ENCODE measurements at places on chromosomes 5 and 9. TPM values are rescaled to one million over a fixed set of nuclear protein-coding genes. Genes with fewer than 3 reads are reported as not detected.

- H3K36me3 ChIP-seq, result no peaks in the 10 kb centered on the region
- no peak for DNase-seq
- H3K4me1 ChIP-seq, result peaks cover 2% of the 10 kb centered on the region
- no peak overlapping the region for H3K4me3 ChIP-seq
- no peak overlapping the region for H3K27ac ChIP-seq
- H3K27me3 ChIP-seq, result peaks cover 13% of the 10 kb centered on the region
Measured at GRCh38 chr5:180914646-180915045, 15.7 kb downstream of the BTNL8 start.

DNA sequence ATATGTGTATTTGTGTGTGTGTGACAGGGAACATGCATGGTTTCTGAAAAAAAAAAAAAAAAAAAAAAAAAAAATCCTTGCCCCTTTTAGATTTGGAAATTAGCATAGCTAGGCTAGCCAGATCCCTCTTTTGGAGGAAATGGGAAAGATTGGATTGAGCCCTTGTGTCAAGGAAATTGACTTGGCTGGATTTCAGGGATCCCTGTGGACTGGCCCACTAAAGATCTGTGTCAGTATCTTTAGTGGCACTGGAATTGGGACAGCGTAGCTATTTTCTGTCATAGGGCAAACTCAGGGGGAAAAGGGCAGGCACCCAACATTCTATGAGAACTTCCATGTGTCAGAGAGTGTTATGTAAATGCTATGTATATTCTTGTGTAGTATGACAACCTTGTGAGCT lies 35.4 kb downstream of the SH3GL2 start:
- peaks cover 3% of the 10 kb centered on the region for H3K27me3 ChIP-seq
- H3K4me3 ChIP-seq, result no peak overlapping the region
- no peak for DNase-seq
- no peaks in the 10 kb centered on the region for H3K4me1 ChIP-seq
- no peak overlapping the region for H3K27ac ChIP-seq
- H3K36me3 ChIP-seq, result no peaks in the 10 kb centered on the region

DNA sequence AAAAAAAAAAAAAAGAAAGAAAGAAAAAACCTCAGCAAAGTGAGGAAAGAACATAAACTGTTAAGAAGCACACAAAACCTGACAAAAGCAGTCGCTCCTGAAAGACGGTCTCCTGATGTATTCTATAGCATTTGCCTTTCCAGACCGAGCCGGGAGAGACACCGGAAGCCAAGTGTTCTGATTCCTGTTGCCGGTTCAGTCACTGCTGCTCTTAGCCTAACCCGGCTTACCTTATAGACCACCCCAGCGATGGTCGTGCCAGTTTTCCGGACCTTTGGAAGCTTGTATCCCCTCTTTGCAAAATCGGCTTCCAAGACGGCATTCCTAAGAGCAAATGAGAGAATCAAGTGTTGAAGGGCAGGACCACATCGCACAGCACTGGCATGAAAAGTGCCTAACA lies 630 bp downstream of the PSMB7 start:
- H3K27ac ChIP-seq, result peak overlapping the region; percentile 96
- peaks cover 39% of the 10 kb centered on the region for H3K36me3 ChIP-seq

DNA sequence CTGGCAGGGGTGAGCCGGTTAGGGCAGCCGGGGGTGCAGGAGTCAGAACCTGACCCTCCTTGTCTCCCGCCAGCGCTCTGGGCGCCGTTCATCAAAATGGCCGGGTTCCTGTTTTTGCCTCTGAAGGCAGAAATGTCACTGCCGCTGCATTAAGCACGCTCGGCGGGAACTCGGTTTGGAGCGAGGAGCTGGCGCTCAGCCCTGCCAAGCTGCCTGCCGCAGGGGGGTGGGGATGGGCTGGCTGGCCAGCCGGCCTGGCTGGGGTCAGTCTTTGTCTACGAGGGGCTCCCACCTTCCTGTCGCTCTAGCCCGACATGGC lies 63.7 kb downstream of the CXXC5 start:
- H3K27ac ChIP-seq, result no peak overlapping the region
- peaks cover 21% of the 10 kb centered on the region for H3K4me1 ChIP-seq
- peak overlapping the region; percentile 60 for H3K4me3 ChIP-seq
- no peaks in the 10 kb centered on the region for H3K36me3 ChIP-seq
- no peaks in the 10 kb centered on the region for H3K27me3 ChIP-seq

DNA sequence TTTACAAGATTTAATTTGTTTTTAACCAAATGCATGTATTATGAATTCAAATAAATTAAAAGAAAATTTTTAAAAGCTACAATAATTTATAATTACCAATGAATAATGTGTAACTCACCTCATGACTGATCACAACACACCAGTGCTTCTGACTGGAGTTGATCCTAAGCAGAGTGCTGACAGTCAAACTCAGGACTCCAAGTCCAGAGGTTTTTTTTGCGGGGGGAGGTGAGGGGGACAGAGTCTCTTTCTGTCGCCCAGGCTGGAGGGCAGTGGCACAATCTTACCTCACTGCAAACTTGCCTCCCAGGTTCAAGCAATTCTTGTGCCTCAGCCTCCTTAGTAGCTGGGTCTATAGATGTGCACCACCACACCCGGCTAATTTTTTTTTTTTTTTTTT lies 71.0 kb upstream of the MELK start:
- H3K36me3 ChIP-seq, result no peaks in the 10 kb centered on the region
- DNase-seq, result no peak

GRCh38 chr5:10479154-10479721 lies 37.6 kb downstream of the ROPN1L start:
- no peaks in the 10 kb centered on the region for H3K27me3 ChIP-seq
- H3K4me1 ChIP-seq, result no peaks in the 10 kb centered on the region
- no peak overlapping the region for H3K4me3 ChIP-seq
- no peak for DNase-seq

CDKN2B-AS1 gene
- total RNA-seq, result 0.81 TPM

GRCh38 chr9:93300175-93300572 lies 116.2 kb downstream of the WNK2 start:
- H3K4me1 ChIP-seq, result peaks cover 4% of the 10 kb centered on the region
- H3K27ac ChIP-seq, result no peak overlapping the region
- H3K36me3 ChIP-seq, result no peaks in the 10 kb centered on the region
- H3K4me3 ChIP-seq, result no peak overlapping the region
- H3K27me3 ChIP-seq, result no peaks in the 10 kb centered on the region
- DNase-seq, result no peak

NUTM2G gene
- not detected for total RNA-seq

DNA sequence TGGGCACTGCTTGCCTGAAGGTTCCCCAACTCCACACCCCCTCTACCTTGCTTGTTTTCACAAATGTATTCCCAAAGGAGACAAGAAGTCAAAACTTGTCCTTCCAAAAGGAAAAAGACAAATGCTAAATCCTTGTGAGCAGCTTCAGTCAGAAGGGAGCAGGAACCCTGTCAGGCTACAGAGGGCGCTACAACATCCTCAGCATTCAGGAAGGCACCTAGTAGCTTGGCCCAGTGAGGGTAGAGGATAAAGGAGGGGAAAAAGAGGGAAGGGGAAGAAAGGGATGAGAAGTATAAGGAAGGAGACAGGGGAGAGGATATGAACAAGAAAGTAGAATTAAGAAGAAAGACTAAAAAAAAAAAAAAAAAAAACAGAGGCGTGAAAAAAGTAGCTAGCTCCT lies 97.5 kb downstream of the MLLT3 start:
- H3K27ac ChIP-seq, result no peak overlapping the region
- H3K36me3 ChIP-seq, result peaks cover 6% of the 10 kb centered on the region
- H3K4me3 ChIP-seq, result no peak overlapping the region
- peaks cover 81% of the 10 kb centered on the region for H3K4me1 ChIP-seq
- DNase-seq, result peak; percentile 31

DNA sequence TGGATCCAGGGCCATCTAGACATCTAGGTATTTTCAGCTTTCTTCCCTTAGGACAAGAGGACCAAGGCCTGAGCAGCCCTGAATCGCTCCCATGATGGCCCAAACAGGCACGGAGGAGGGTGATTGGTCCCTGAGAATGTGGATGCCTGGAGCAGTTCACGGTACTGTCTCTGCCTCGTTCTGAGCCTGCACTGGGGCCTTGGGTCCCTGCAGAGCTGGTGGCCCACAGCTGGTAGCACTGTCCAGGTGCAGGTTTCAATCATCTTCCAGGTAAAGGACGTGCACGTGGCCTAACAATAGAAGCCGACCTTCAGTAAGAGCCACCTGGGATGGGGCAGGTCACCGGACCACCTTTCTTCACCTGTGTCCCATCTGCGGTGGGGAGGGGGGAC lies 19.4 kb upstream of the FCN1 start:
- no peaks in the 10 kb centered on the region for H3K4me1 ChIP-seq
- no peak for DNase-seq
- no peak overlapping the region for H3K4me3 ChIP-seq
- no peaks in the 10 kb centered on the region for H3K27me3 ChIP-seq
- no peaks in the 10 kb centered on the region for H3K36me3 ChIP-seq

All from activated CD8-positive, alpha-beta T cell treated with anti-CD3 and anti-CD28 coated beads for 36 hours (primary cell).